Activated T-cell treated with anti-CD3 and anti-CD28 coated beads for 24 hours (primary cell): ENCODE measurements at places on chromosomes 1 and 21.
A peak's percentile ranks its signal among the peaks of the same experiment; 100 is the strongest.

DNA sequence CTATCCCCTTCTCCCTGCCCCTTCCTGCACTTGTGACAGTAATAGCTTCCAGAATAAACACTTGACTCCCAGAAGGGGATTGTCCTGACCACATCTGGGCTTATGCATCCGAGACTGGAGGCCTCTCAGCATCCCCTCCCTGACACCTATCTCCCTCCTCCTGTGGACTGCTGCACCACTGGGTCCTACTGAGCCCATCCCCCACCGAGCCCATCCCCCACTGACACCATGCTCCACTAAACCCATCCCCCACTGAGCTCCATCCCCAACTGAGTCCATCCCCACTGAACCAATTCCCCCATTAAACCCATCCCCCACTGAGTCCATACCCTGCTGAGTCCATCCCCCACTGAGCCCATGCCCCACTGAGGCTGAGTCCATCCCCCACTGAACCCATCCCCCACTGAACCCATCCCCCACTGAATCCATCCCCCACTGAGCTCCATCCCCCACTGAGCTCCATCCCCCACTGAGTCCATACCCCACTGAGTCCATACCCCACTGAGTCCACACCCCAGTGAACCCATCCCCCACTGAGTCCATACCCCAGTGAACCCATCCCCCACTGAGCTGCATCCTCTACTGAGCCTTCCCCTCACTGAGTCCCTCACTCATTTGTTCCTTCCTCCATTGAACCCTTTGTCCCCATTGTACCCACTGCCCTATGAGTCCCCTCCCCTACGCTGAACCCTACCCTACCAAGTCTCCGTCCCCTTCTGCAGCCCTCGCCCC is 5.6 kb downstream of the PDZK1IP1 start:
- DNase-seq, result no peak

DNA sequence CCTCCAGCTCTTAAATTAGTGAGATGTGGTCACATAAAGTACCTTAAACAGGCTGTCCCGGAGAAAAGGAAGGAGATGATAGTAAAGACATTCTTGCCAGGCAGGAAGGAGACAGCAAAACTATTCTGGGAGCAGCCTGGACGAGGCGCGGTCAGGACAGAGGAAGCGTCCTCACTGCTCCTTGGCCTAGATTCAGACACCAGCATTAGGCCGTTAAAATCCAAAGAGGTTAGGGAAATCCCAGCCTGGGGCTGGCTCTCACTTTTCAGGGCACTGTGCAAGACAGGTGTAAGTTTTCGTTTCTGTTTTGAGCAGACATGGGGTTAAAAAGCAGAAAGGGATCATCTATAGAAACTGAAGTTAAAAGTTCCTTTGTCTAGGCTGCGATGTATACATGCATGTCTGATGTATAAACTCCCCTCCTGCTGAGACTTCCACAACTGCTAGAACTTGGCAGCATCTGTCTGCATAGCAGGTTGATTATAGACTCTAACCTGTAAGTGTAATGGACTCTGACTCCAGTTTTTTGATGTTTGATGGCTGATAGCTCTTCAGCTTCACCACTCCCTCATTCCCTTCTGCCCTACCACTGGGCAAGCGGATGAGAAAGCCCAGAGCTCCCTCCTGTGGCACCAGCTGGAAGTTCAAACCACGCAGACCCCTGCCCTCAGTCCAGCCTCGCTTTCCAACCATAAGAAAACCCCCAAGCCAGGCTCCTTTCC is 21.5 kb downstream of the STPG1 start:
- peak; percentile 49 for DNase-seq

DNA sequence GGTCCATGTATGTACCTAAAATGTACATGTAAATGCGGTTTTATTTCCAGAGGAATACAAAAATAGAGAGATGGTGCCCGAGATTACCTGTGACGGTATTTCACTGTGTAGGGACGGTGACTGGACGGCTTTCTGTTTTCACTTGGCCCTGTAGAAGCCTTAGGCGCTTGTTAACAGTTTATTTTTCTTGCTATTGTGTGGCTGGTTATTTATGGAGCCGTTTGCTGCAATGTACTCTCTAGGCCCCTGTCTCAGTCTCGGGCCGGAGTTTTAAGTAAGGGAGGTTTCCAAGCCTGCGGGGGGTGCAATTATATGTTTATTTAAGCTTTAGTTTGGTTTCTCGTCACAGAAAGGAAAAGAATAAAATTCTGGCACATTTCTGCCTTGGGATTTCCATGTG is 413 bp downstream of the EFCAB7 start:
- DNase-seq, result no peak

DNA sequence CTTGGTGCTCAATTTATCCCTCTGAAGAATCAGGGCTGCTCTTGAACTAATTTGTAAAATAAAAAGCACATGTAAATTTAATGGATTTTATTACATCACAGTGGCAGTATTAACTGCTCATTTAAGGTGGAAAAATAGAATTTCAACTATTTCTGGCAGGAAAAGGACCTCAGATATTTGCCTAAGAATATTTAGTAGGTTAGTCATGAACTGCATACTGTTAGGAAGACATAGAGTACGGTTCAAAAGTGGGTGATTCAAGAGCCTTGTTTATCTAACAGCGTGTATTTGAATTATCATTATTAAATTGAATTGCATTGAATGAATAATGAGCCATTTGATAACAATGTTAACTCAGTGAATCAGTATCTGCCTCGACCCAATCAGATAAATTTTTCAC is 248.8 kb upstream of the PBX1 start:
- no peak for DNase-seq

- no peak for DNase-seq
Measured at GRCh38 chr1:9836632-9836960, 12.8 kb upstream of the CLSTN1 start.

- DNase-seq, result no peak
Measured at GRCh38 chr1:54401799-54402198, 4.4 kb downstream of the SSBP3 start.

GRCh38 chr1:52635321-52636089 is 2.5 kb downstream of the SHISAL2A start:
- DNase-seq, result no peak

- DNase-seq, result no peak
Measured at GRCh38 chr1:3821908-3822307, 25.6 kb upstream of the LRRC47 start.

GRCh38 chr1:230542054-230542453 is 100.2 kb upstream of the COG2 start:
- DNase-seq, result peak; percentile 1

DNA sequence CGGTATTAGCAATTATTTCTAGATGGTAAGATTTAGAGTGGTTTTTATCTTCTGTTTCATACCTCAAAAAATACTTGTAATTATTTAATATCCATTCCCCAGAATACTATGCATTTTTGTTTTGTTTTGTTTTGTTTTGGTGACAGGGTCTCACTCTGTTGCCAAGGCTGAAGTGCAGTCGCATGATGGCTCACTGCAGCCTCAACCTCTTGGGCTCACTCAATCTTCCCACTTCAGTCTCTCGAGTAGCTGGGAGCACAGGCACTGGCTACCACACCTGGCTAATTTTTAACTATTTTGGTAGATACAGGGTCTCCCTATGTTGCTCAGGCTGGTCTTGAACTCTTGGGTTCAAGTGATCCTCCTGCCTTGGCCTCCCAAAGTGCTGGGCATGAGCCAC is 252.7 kb downstream of the AKT3 start:
- DNase-seq, result no peak

DNA sequence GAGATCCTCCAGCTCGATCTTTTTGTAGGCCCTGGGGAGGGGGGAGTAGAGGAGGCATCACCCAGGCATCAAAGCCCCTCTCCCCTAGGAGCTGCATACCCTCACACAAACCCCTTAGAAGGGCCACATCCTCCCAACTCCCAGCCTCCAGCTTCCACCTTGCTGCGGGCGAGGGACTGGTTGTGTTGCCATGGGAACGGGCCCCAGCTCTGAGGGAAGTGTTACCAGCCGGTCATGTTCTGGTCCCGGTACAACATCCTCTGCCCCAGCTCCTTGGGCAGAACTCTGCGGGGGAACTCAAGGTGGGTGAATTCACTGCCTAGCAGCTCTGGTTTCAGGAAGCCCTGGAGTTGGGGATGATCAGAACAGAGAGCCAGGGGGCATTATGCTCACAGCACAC is 4.1 kb downstream of the PPM1J start:
- no peak for DNase-seq

DNA sequence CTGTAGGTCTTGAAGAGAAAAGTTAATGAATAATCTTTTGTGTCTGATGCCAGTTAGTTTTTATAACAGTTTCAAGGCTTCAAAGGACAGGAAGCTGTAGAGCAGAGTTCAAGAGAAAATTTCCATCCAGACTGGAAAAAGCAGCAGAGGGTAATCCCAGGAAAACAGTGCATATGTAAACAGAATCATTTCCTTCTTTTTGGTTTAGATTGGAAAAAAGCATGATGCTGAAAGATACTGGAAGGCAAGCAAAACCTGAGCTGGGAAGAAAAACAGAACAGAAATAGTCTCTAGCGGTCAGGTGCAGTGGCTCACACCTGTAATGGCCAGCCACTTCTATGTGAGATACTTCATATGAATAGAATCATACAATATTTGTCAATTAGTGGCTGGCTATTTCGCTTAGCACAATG is 71.9 kb downstream of the ZSWIM5 start:
- DNase-seq, result no peak

- DNase-seq, result no peak
Measured at GRCh38 chr1:75733661-75734060, 9.2 kb downstream of the ACADM start.

DNA sequence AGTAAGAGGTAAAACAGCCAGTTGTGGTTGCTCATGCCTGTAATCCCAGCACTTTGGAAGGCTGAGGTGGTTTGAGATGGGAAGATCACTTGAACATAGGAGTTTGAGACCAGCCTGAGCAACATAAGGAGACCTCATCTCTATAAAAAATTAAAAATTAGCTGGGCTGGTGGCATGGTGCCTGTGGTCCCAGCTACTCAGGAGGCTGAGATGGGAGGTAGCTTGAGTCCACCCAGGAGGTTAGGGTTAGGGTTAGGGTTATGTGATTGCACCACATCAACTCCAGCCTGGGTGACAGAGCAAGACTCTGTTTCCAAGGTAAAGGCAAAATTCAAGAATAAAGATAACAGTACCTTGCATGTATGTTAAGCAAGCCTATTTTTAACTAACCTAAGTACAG is 3.5 kb downstream of the SAMSN1 start:
- DNase-seq, result no peak

DNA sequence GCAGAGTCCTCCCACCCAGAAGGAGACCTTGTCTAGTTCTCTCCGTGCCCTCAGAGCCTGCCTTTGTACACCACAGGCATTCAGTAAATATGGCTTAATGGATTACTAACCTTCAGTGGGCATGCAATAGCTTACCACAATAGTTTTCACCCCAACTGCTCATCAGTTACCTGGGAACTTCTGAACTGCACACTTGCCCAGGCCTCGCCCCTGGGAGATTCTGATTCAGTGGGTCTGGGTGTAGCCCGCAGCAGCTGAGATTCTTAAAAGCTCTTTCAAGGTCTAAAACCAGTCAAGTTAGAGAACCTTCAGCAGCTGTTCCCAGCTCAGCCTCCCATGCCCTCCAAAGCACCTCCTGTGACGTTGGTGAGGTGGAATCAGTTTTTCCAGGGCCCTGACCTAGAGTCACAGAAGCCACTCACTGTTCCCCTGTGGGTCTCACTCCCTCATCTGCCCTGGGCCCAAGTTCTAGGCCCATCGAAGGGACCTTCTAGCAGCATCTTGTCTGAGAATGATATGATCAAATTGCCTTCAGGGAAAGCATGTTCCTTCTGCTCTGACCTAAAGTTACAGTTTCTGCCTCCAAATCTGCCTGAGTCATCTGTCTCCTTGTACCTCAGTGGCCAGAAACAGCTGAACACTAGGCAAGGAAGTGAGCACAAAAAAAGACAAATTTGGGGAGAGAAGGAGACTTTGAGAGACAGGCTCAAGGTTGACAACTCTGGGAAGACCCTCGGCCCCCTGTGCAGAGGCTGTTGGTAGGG is 10.8 kb downstream of the ASAP3 start:
- DNase-seq, result no peak

GRCh38 chr1:35449334-35450008 is 107.7 kb downstream of the KIAA0319L start:
- no peak for DNase-seq

DNA sequence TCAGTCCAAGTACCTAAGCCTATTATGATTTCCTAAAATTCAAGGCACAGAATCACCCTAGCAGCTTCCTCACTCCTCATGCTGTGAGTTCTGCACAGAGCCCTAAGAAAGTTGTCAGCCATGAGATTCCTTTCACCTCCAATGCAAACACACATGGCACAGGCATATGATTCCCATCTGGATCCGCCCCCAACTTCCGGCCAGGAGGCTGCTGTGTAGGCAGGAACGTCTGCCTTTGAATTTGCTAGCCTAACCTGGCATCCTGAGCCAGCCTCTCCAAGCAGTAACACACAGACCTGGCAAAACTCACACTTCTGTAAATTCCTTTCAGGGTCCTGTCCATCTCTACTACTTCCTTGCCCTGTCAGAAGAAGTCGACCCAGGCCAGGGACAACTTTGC is 521.1 kb upstream of the BEND5 start:
- no peak for DNase-seq

DNA sequence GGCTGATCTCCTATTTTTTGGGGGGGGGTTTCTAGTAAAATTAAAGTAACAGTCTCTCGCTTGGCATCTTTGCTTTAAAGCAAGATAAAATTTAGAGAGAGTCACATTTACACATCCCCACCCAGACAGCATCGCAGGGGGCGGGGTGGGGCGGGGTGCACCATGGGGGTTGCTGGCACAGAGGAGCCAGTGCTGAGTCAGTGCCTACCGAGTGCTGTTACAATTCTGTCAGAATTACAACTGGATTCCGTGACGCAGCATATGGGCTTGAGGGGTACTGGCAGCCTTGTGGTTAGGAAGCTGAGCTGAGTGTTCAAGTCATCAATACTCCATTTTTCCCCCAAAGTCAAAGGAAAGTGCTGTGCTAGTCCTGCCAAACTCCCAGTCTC is 175.9 kb downstream of the PRDM16 start:
- no peak for DNase-seq

- peak; percentile 10 for DNase-seq
Measured at GRCh38 chr1:7810395-7810794, 26.3 kb downstream of the PER3 start.
